Muscle of leg (tissue), 16 donors: ENCODE measurements at places on chromosomes 7 and 10. TPM values are rescaled to one million over a fixed set of nuclear protein-coding genes. Genes with fewer than 3 reads are reported as not detected.

Gene PANK1
- 13.5 TPM for total RNA-seq

Gene RPEL1
- not detected for total RNA-seq

Gene GNAT3
- total RNA-seq, result not detected

Gene PPP1R17
- total RNA-seq, result not detected

Gene PCLO
- 0.27 TPM for total RNA-seq

Gene GBX1
- total RNA-seq, result 0.44 TPM

Gene TMEM196
- total RNA-seq, result 0.04 TPM

Gene CCL26
- 0.84 TPM for total RNA-seq

Gene SYT15
- 1.1 TPM for total RNA-seq

Gene HOXA6
- total RNA-seq, result 5.6 TPM

Gene FHIP2A
- 14.1 TPM for total RNA-seq

Gene GPR37
- 16.9 TPM for total RNA-seq

Gene FAM20C
- 24.0 TPM for total RNA-seq

Gene SFXN3
- total RNA-seq, result 27.8 TPM

Gene STARD3NL
- 31.9 TPM for total RNA-seq

Gene SYNPO2L
- 35.6 TPM for total RNA-seq

Gene LRRD1
- total RNA-seq, result 0.31 TPM
